ENCODE measurements at places on chromosomes 3 and 15.

GRCh38 chr3:132730891-132731580, 8.8 kb upstream of the NPHP3 start:
- DNase-seq: no peak

- no peak for DNase-seq
Observed at GRCh38 chr3:33650495-33650894, 67.6 kb downstream of the CLASP2 start.

DNA sequence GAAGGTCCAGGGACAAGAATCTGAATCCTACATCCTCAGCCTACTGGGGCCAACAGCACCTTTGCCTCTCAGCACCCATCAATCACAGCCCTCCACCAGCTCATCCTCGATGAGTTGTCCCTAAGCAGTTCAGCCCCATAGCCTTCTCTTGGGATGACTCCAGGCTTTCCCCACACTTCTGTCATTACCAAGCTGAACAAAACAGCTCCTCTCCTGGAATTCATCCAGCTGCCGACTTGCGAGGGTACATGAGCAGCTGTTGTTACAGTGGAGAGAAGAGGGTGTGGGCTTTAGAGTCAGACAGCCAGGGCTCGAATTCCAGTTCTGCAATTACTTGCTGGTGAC, 69.0 kb upstream of the THBS1 start:
- DNase-seq: no peak

DNA sequence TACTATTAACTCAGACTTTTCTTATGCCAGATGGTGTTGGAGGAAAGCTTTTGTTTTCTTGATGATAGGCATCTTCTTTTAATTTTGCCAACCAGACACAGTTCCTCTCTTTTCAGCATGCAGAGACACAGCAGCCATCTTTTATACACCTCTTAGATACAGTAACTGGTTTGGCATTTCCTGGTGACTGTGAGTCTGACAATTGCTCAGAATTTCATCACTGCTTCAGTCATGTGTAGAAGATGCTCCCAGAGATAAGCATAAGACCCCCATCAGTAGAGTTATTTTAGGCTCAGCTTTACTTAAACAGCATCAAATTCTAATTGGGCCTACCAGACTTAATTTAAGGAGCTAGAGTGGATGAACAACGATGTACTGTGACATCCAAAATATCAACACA, 779.0 kb downstream of the SQOR start:
- no peak for DNase-seq

DNA sequence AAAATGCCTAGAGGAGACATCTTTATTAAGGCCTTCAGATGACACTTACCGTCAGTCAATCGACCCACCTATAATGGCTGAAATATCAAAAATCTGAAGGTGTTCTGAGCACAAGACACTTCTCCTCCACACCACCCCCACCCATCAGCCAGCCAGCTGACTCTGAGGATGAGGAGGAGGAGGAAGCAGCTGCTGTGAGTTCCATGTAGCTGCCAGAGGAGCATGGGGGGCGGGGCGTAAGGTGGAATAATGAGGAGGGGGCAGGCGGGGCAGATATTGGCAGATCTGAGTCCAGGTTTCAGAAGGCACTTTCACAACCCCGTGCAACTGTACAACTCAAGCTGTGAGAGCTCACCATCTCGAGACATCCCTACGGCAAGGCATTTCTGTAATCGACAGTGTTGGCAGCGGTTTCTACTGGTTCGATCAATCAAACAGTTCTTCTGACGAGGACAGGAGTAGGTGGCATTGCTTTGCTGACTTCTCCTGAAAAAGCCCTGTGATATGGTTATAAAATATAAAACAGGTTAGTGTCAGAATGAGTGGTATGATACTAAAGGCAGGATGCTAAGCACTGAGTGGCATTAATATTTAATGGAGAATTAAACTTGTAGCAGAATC, 35.4 kb upstream of the ICE2 start:
- no peak for DNase-seq

DNA sequence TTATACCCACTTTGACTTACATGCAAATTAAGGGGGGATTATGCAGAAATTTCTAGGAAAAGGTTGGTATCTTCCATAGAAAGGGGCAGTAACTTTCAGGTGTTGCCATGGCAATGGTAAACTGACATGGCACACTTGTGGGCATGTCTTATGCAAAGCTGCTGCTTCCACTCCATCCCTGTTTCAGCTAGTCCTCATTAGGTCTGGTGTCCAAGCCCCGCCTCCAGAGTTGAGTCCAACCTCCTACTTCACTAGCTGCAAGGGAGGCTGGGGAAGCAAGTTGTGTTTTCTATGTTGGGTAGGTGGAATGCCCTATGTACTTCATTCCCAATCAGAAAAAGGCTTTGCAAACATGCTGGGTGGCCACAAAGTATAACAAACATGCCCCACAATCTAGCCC, 14.7 kb upstream of the KLHL40 start:
- DNase-seq: no peak

Measured in cortex of kidney (tissue), 1 donor.